ENCODE measurements at places on chromosomes 1 and 21. TPM values are rescaled to one million over a fixed set of nuclear protein-coding genes. Genes with fewer than 3 reads are reported as not detected.

SPRR2E gene
- not detected for total RNA-seq

PPFIA4 gene
- total RNA-seq: 0.13 TPM

HSD3B2 gene
- not detected for total RNA-seq

GRCh38 chr1:42333662-42334239 is 1.3 kb downstream of the FOXJ3 start:
- no peak for DNase-seq

GRCh38 chr1:67785847-67786753 is 47.2 kb downstream of the GNG12 start:
- DNase-seq: no peak

DNA sequence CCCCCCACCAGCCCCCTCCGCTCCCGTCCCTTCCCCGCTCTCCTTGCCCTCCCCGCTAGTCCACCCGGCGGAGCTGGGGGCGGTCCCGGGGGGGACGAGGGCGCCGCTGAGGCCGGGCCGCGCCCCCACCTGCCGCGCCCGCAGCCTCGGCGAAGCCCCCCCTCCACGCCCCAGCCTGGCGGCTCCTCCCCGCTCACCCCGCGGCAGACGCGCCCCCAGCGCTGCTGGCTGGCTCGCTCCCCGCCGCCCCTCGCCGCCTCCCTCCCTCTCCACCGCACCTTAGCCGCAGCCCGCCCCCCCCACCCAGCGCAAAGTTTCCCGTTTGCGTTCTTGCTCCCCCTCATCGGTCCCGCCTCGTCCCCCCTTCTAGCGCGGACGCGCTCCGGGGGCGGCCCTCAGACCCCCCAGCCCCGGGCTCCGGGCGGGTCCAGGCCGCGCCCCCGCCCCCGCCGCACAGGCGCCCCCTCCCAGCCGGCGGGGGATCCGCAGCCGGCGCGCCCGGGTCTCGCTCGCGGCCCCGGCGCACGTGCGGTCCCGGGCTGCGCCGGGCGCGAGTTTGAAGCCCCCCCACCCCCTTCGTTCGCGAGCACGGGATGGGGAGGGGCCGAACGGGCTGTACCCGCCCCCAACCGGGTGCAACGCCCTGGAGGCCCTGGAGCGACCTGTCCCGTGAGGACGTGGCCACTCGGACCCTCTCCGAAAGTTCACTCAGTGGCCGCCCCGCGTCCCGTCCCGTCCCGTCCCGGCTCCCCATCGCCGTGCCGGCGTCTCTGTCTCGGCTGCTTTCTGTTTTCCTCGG is 623 bp downstream of the PTPRF start:
- DNase-seq: no peak
